ENCODE measurements at places on chromosomes 13 and 19.

DNA sequence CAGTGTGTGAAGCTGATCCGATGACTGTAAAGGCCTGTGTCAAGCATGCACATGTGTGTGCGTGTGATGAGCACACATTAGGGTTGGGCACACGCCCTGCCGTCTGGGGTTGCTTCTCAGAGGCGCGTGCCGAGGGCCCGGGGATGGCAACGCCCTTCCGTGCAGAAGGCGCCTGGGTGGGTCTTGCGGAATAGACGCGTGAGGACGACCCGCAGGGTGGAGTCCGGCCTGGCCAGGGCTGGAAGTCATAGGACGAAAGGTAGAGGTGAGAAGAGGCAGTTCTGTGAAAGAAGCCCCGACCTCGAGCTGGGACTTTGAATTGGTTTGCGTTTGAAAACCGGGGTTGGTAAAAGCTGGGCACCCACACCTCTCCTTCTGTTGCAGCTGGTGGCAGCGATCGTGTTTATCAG is 35.7 kb downstream of the TMEM255B start:
- DNase-seq, result no peak

- no peak for DNase-seq
Observed at GRCh38 chr13:100314132-100314910, 225.4 kb downstream of the PCCA start.

DNA sequence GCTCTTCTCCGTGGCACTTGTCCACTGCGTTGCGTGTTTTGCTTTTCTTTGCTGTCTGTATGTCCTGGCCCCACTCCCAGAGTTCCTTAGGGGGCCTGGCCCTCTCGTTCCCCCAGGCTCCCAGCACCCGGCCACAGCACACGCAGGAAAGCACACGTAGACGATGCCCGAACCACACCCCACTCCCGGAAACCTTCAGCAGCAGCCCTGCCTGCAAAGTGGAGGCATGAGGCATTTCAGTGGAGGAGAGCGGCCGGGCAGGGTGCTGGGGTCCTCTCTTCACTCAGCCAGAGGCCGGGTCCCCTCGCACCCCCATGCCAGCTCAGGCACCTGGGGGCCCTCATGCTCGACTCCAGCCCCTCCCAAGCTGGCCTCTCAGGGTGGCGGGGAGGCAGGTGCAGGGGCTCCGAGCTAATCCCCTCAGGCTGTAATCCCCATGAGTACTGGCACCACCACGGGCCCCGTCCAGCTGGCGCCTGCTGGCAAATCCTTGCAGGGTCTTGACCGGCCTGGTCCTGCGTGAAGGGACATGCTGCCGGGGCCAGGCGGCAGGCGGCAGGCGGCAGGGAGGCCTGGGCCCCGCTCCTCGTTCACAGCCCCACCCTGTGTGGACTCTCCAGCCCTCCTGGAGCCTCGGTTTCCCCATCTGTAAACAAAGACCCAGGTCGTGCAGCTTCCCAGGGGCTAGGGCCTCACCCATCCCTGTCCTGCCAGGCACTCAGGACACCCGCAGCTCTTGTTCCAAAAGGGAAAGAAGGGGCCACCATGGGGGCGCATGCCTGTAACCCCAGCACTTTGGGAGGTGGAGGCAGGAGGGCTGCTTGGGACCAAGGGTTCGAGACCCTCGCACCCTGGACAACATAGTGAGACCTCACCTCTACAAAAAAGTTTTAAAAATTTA is 7.0 kb downstream of the PIP5K1C start:
- no peak for DNase-seq

DNA sequence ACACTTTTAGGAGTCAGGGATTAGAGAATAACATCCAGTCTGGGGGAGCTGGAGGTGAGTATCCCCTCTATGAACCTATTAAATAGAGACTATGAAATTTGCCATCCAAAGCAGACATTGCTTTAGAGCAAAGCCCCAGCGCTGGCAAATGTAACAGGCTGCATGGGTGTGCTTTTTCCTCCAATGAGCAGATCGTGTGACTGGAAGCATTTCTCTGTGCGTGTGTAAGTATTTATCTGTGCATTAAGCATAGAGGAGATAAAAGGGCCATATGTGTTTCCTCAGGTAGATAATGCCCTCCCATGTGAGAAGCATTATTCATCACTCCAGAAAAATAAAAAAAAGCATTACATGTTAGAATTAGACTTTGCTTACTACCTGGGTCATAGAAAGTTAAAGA is 924 bp downstream of the TNFSF13B start:
- DNase-seq, result no peak

DNA sequence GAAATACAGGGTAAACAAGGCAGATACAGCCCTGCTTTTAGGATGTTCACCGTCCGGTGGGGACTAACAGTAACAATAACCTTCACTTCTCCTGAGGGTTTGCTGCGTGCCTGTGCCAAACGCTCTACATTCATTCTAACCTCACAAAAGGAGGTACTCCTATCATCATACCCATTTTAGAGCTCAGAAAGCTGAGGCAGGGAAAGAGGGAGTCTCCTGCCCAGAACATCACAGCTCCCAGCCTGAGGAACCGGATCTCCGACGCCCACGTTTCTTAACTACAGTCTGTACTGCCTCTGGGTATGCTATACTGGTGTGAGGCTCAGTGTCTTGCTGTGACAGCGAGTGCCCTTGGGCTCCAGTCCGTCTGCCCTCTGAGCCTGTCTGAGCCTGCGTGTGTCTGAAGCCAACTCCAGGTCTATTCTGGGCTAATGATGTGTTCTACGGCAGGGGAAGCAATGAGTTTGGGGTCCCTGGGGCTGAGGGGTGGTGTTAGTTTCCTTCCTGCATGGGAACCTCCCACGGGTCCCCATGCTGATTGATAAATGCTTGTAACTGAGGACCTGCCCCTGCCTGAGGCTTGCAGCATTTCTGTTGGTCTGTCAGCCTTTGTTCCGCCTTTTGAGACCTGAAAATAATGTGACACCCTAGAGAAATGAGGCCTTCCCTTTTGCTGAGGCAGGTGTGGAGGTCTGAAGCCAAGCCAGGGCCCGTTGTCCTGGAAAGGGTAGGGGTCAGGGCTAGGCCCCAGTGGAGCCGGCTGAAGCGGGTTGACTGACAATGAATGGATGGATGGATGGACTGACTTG is 4.9 kb downstream of the LIPE start:
- DNase-seq, result no peak

Data from NCI-H226 (cell line).